ENCODE measurements at places on chromosomes 16 and 17. TPM values are rescaled to one million over a fixed set of nuclear protein-coding genes. Genes with fewer than 3 reads are reported as not detected.

The NGFR gene
- total RNA-seq = not detected

The CMTM2 gene
- total RNA-seq = not detected

The TMEM114 gene
- total RNA-seq = not detected

The CRYM gene
- not detected for total RNA-seq

The ZNF213 gene
- total RNA-seq = 5.6 TPM

The TXNL4B gene
- 5.2 TPM for total RNA-seq

The CCL16 gene
- 0.65 TPM for total RNA-seq

Measured in vein endothelial cell (primary cell).